SK-N-SH (cell line): ENCODE measurements at places on chromosomes 3 and 15.

DNA sequence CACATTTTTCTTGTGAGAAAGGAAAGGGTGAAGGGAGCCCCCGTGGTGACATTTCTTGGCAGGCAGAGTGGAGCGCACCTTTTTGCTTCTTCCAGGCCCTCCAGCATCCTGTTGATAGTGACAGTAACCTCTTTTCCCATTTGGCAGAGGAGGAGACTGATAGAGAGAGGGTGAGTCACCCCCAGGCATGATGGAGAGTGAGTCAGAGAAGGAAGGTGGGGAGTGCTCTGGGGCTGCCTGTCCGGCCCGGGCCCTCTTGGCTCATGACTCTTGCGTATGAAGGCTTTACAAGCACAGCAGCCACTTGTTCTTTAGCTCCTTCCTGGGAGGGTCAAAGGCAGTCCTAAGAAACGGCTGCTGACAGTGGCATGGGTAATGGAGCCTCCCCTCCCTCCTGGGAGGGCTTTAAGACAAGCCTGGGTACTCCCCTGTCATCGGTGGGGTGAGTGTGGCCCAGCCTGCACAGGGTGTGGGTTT lies 16.0 kb downstream of the ANKRD63 start:
- DNase-seq = no peak

DNA sequence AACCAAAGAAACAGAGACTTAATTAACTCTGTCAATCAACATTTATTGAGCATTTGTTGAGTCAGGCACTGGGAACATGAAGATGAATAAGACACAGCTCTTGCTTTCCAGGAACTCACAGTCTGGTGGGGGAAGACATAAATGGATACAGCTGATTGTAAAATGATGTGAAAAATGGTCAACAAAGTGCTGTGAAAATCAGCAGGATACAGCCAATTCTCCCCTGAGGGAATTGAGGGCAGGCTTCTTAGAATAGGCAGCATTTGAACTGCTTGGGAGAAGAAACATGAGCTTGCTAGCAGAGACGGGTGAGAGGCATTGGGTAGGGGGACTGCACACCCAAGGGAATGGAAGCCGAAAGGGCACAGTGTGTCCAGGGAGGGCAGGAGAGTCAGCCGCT lies 41.1 kb downstream of the MFSD1 start:
- DNase-seq = no peak

DNA sequence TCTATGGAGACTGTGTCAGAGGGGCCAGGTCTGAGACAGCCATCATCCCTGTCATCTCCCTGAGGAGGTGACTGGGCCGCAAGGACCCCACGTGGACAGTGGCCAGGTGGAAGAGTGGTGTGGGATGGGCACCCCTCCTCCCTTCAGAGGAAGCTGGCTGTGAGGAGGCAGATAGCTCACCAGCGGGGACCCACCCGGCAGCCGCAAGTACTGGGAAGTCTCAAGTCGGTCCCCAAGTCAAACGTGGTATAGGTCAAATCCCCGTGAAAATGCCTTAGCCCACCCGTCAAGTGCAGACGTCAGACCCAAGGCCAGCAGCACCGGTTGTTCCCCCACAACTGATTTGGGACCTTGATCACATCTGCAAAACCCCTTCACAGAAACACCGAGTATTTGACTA lies 12.3 kb upstream of the KLF13 start:
- no peak for DNase-seq

GRCh38 chr3:67688231-67688630 lies 33.8 kb upstream of the SUCLG2 start:
- DNase-seq = no peak

GRCh38 chr3:61936344-61936937 lies 375.1 kb downstream of the PTPRG start:
- DNase-seq = peak; percentile 35

DNA sequence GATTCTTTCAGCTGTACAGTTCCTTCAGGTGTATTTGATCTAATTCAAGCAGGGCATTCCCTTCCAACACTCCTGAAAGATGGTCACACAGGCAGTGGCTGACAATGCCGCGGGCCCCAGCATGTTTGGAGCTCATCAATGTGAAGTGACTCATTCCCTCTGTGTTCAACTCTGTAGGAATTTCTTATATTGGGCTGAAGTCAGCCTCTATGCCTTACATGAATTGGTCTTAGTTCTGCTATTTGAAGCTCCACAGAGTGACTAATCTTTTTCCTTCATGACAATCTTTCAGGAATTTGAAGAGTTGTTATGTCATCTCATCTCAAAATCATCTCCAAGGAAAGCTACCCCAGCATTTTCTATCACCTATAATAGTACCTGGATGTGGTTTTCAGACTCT lies 142.5 kb upstream of the C2CD4B start:
- DNase-seq = no peak

GRCh38 chr15:35427091-35427490 lies 118.9 kb downstream of the DPH6 start:
- DNase-seq = no peak

GRCh38 chr3:24365168-24365567 lies 129.5 kb downstream of the THRB start:
- DNase-seq = peak; percentile 6

GRCh38 chr15:63553388-63553791 lies 43.8 kb upstream of the FBXL22 start:
- no peak for DNase-seq
